ENCODE measurements at places on chromosomes 3 and 15.

DNA sequence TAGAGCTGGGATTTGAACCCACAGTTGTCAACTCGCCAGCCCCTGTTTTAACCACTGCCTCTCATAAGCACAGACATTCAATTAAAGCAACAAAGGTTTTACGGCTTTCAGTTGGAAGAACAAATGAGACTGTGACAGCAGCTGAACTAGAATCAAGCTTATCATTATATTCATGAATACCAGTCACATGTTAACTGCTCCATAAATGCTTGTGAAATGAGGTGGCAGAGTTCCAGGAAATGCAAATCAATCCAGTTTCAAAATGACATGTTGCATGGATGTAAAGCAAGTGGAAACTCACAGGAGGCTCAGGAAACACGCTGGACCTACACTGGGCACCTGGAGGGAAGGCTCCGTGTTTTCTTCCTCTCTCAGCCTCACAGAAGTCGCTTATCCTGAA is 3.9 kb downstream of the GP5 start:
- DNase-seq: peak; percentile 82

DNA sequence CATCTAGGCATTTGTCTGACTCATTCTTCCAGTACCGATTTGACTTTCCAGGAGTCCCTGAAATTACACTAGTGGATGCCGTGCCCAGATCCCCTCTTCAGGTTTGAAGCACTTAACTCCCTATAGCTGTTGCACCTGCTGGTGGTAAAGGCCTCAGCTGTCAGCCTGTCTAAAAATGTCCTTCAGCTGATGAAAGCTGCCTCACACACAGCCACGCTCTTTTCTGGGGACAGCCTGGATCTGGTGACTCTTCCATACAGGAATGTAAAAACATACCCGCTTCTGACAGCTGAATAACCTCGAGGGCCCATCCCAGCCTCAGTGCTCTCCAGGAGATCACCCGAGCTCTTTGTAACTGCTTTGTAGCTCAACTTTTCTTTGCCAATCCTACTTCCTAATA is 534.1 kb upstream of the GRM7 start:
- DNase-seq: no peak

DNA sequence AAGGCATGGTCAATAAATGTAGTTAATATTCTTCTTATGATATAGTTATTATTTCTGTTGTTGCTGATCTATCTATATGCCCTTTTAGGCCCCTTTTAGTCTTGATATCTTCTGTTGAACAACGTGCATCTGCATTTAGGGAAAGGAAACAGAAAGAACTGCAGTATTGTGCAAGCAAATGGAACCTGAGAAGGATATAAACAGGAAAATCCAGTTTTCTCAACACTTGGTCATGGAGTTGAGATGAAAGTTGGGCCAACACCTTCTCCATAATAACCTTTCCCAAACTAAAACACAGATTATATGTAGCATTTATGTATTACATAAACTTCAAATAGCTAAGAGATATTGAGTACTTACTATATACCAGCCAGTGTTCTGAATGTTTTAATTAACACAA is 179.7 kb downstream of the ADAMTS9 start:
- DNase-seq: no peak

DNA sequence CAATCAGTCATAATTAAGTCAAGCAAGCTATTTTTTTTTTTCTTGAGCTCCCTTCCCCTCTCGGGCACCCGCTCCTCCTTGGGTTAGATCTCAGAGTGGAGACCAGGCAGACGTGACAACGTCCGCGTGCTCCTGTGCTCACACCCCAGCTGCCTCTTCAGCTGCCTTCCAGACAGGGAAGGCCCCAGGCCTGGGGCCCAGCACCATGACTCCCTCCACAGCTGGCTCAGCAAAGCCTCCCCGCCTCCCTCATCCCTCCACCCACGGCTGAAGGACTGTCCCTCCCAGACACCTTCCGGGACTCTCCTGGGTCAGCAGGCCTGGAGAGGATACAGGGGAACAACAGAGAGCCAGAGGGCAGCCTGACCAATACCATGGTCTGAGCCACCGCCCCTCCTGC is 87.9 kb upstream of the LINGO1 start:
- no peak for DNase-seq

- DNase-seq: no peak
Measured at GRCh38 chr15:29090617-29091466, 178.8 kb downstream of the NSMCE3 start.

DNA sequence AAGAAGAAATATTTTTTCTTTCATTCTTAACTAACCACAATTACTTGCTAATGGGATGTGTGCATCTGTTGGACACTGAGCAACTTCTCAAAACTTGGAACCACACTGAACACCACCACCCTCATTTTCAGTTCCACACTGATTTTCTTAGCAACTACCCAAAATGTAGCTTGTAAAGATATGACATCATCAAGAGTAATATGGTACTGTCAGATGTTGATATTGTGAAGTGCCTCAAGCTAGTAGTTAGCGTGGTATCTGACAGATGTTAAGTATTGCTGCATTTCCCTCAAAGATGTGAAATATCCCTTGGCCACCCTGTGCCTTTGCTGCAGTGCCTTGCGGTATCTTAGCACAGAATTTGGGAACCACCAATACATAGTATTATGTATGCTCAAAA is 9.3 kb downstream of the RFTN1 start:
- no peak for DNase-seq

- no peak for DNase-seq
Measured at GRCh38 chr3:52420388-52420787, 24.5 kb downstream of the SEMA3G start.

DNA sequence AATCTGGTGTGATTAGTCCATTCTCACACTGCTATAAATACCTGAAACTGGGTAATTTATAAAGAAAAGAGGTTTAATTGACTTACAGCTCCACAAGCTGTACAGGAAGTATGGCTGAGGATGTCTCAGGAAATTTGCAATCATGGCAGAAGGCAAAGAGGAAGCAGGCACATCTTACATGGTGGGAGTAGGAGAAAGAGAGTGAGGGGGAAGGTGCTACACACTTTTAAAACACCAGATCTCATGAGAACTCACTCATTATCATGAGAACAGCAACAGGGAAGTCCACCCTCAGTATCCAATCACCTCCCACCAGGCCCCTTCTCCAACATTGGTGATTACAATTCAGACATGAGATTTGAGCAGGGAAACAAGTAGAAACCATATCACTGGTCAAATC is 24.0 kb upstream of the ACP3 start:
- no peak for DNase-seq

- no peak for DNase-seq
Measured at GRCh38 chr3:159102001-159102400, 300.1 kb downstream of the MFSD1 start.

DNA sequence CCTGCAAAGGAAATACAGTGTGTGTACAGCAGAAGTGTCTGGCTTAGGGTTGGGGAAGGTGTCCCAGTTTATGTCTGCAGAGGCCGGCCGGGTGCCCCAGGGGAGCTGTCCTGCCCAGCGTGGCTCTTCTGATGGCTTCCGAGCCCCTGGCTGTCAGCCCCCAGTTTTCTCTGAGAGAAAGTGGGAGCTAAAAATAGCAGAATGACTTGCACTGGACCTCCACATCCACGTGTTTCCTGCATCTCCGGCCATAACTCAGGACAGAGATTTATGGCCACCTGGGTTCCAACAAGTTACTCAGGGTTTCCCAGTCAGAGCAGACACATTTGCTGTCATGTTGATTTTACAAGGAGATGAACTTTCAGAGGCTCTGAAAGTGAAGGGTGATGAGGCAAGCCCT is 192.0 kb downstream of the ATP10A start:
- DNase-seq: no peak

DNA sequence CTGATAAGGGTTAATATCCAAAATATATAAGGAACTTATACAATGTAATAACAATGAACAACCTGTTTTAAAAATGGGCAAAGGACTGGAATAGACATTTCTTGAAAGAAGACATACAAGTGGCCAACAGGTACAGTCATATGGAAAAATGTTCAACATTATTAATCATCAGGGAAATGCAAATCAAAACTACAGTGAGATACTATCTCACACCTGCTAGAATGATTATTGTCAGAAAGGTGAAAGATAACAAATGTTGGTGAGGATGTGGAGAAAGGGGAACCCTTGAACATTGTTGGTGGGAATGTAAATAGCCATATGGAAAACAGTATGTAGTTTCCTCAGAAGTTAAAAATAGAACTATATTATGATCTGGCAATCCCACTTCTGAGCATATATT is 20.4 kb downstream of the GOLM2 start:
- DNase-seq: peak; percentile 30

GRCh38 chr15:26210980-26211379 is 347.9 kb upstream of the ATP10A start:
- no peak for DNase-seq

GRCh38 chr3:152355744-152356665 is 87.3 kb downstream of the MBNL1 start:
- no peak for DNase-seq

DNA sequence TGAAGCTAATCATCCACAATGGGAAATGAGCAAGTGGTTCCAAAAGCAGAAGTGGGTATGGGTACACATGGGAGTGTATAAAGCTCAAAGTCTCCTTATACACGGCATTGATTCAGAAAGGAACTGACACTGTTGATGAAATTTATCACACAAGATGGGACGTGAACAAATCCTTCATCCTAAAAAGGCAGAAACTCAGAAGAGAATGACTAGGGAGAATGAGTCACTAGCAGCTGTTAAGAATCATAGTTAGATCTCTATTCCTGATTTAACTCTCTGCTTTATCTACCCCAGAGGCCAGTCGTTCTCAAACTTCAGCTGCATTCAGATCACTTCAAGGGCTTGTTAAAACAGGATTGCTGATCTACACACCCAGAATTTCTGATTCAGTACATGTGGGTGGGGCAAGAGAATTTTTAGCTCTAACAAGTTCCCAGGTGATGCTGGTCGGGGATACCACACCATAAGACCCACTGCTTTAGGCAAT is 97.7 kb upstream of the PHLDB2 start:
- no peak for DNase-seq

GRCh38 chr3:19002606-19003005 is 145.7 kb upstream of the KCNH8 start:
- no peak for DNase-seq

DNA sequence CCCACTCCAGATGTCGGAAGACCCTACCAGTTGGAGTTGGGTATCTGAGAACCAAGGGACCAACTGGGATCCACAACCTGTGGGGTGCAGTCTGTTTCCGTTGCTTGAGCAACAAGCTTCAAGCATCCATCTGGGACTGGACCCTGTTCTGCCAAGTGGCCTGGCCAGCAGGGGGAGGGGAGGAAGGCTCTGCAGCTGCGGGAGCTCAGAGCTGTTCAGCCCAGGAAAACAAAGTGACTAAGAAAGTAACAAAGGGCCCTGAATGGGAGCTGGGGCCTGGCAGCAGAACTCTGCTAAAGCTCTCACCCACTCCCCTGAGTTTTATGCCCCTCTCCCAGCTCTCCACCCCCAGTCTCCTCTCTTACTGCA is 2.7 kb downstream of the TYRO3 start:
- no peak for DNase-seq

DNA sequence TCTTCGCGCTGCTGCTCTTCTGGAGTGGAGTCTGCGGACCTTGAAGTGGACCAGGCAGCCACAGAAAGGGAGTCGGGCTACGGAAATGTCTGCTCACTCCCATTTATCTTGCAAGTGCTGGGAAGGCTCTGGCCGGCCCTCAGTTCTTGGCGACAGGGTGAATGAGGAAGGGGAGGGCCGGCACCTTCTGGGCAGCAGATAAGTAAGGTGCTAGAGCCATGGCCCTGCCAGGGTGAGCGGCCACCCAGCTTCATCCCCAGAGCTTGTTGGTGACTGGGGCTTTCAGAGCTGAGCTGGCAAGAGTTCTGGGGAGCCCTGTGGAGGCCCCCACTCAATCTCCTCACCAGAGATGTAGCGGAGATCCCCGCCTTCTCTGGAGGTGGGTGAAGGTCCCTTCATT is 103.5 kb downstream of the ASB7 start:
- DNase-seq: no peak

DNA sequence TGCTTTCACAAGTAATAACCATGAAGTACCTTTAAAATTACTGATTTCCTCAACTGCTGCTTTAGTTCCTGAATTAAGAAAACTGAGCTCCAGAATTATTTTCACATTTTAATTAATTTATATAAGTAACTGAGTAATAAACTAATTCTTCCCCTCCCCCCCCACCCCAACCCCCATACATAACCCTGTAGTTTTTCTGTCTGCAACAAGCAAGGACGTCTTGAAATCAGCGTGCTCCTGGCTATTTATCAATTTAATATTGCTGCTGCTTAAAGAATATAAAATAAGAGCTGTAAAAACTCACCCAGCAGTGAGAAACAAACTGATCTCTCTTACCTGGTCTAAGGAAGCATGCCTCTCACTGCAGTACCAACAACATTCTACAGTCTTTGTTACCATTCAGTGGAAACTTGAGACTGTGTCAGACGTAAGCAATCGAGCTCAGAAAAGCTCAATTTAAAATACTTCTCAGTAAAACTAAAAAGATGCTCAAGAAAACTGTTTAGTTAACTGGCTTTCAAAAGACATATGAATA is 121.0 kb downstream of the TFDP2 start:
- DNase-seq: peak; percentile 79
